Esophagus muscularis mucosa (tissue), 4 donors: ENCODE measurements at places on chromosomes 3 and 15.

GRCh38 chr15:25795061-25795460, 68.1 kb downstream of the ATP10A start:
- no peak for DNase-seq

GRCh38 chr15:100801256-100801900, 78.3 kb upstream of the ALDH1A3 start:
- DNase-seq = peak; percentile 86

DNA sequence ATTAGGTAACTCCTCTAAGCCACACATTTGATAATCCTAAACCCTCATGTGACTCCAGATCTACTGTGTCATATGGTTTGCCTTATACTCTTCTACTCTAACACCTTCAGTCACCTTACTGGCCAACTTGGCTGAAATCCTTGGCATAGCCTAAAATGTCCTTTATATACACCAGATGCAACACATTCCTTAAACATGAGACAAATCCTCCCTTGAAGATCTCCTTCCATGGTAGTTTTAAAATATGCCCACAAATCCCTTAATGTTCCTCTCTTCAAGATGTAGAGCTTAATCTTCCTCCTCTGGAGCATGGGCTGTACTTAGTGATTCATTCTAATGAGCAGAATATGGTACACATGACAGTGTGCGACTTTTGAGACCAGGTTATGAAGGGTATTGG, 238.9 kb downstream of the SUCLG2 start:
- DNase-seq = no peak

GRCh38 chr3:117746066-117746465, 1036.5 kb downstream of the TUSC7 start:
- DNase-seq = no peak

- DNase-seq = no peak
These were observed 125.9 kb upstream of the HES1 start for GRCh38 chr3:194009892-194010533.

DNA sequence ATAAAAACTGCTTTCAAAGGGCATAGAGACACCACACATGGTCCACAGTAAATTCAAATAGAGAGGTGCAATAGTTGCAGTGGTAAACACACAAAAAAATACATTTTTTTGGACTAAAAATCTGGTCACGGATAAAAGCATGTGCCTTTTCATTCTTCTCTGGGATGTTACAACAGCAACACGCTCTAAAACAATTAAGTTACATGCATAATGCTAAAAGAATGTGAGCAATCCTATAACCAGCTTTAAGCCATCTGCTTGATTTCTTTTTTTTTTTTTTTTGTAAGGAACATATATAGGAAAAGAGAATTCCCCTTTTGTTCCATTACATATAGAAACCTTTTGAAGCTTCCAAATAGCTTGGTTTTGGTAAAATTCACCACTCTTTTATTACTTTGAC, 20.0 kb downstream of the WNT5A start:
- DNase-seq = no peak

DNA sequence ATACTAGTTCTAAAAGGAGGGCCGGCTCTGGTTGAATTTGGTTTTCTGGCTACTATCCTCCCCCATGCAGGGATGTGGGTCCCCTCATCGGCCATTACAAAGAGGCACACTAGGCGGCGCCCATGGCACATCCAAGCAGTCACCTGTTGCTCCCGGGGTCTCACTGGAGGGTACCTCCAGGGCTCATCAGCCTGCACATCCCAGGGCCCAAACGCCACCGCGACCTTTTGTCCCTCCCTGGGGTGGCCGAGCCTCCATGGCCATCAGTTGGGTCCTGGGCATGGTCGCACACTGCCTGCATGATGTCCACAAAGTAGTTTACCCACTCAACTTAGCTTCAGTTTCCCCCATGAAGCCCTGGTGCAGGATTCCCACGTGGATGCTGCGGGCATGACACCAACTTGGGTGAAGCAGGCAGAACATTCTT, 28.3 kb downstream of the IDH3A start:
- DNase-seq = no peak

DNA sequence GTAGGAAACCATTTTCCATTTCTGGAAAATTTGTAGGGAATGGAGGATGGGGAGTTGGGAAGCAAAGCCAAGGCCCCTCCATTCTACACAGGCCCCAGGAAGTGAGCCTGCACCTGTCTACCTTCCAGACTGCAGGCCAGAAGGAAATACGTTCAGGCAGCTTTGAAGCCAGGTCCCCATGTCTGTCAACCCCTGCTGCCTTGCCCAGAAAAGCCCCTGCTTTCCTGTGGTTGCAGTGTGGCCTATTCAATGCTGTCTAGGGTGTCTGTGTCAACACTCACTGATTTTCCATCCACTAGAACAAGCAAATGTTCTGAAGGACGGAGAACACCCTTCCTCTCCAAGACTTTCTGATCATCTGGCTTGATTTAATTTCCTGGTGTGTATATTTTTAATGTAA, 281.9 kb downstream of the TLE3 start:
- no peak for DNase-seq

DNA sequence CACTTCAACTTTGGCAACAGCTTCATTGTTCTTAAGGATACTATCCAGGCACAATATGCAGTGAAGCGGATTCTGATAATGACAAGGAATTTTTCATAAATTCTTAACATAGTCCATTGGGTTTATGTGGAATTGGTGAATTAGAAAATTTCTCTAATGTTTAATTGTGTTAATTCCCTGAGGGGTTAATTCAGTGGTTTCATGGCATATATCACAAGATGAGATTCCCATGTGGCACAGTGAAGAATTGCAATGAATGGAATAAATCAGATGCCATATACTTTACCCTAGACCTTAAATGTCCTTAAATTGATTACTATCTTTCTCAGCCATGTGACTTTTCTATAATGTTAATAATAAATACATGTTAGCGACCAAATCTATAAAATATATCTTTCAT, 1244.1 kb downstream of the ROBO2 start:
- no peak for DNase-seq

GRCh38 chr3:63588895-63589294, 63.6 kb upstream of the SNTN start:
- no peak for DNase-seq

DNA sequence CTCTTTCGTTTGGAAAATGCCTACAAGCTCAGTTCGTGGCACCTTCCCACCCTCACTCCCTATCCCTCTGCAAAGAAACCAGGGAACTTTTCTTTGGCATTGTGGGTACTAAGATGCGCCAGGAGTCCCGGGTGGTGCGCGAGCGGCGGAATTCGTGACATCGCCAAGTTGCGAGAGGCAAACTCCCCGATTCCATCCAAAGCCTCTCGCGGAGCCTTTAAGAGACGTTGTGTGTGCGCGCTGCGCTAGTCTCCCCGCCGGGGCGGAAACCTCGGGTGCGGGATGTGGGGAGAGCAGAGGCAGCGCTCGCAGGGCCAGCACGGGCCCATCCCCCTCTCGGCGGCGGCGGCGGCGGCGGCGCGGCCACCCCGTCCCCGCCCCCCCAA, 443 bp upstream of the NR2F2 start:
- DNase-seq = no peak

GRCh38 chr3:193046371-193046770, 128.7 kb upstream of the MB21D2 start:
- no peak for DNase-seq

DNA sequence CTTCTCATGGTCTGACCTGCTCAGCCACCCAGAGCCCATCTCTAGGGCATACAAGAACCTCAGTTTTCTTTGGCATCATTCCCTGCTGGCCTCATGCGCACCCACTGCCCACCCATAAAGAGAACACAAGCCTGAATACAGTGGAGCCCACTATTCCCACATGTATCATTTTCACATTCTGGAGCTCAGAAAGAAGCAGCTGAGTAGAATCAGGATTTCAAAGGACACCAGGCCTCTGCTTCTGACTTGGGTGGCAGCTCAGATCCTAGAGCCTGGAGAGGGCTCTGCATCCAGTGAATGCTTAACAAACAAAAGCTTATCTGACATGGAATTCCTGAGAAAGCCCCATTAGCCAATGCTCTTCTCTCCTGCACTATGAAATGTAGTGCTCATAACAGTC, 34.7 kb downstream of the RBP2 start:
- no peak for DNase-seq

- no peak for DNase-seq
These were observed 98.3 kb downstream of the CYP19A1 start for GRCh38 chr15:51240066-51240465.

DNA sequence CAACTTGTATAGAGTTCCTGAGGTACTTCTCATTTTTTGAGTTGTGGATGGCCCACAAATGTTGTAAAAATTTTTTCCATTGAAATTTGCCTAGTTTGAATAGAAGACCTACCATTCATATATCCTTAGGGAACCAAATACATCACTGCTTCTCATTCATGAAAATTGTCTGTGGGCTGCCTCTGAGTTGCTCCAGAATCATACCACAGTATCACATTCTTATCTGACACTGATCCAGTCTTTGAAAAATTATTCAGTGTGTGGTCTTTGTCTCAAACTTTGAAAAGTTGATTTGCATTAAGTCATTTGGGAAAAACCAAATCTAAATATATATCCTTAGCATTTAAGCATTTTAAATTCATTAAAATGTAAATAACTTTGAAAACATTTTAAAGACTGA, 321.1 kb downstream of the LSAMP start:
- no peak for DNase-seq

DNA sequence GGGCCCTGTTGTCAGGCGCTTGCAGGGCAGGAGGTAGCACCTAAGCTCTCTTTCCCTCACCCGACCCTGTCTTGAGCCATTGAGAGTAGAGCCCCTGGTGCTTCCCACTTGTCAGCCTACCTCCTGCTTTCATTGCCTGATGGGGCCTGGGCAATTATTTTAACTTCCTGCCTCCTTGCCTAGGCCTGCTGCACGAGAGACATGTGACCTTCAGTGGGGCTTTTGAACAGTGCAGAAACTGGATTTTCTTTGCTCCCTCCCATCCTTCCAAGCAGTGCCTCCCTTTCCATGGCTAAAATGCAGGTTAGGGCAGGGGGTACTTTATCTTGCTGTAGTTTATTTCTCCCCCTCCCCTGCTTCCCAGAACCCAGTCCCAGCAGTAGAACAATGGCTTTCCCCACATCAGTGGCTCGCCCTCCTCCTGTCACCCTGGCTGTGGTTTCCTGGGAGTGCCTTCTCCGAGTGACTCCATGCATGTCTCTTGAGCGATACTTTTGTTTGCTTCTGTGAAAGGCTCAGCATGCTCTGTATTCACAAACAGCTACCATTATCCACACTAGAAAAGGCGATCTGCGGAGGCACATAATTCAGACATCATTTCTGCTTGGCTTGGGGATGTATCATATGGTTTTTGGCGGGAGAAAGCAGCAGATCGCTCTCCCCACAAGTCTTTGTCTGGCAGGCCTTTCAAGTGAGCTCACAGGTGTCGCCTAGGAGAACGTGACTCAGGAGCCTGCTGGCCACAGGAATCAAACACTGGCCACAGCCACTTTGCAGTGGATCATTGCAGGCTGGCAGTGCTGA, 24.1 kb downstream of the PDIA5 start:
- no peak for DNase-seq

DNA sequence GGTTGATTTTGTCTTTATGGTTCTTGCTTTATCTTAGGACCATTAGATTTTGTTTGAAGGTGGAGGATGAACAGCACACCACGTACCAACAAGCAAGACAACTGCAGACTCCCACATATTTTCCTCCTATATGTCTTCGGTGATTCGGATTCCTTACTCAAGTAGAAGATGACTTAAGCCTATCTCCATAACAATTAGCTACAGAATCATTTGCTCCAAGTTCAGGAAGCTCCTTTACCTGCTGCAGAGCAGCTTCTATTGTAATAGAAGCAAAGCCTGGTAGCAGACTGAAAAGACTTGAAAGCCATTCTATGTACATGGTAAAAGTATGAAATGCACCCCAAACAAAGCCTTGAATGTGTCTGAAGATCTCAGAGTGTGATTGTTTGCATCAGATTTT, 229.0 kb downstream of the SOX2 start:
- no peak for DNase-seq

DNA sequence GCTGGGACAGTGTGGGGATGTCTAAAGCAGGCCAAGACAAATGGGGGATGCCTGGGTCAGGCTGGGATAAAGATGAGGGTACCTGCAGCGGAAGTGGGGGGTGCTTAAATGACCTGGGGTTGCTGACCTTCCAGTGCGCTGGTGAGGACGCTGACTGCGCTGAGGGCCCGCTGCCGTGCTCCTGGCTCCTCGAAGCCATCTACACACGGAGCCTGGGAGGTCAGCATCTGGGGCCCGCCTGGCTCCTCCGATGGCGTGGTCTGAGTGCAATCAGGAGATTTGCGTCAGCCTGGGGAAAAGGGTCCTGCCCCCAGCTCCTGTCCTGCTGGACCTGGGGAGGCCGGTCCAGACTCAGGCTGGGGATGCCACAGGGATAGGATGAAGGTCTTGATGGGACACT, 50.7 kb downstream of the SCN5A start:
- no peak for DNase-seq

DNA sequence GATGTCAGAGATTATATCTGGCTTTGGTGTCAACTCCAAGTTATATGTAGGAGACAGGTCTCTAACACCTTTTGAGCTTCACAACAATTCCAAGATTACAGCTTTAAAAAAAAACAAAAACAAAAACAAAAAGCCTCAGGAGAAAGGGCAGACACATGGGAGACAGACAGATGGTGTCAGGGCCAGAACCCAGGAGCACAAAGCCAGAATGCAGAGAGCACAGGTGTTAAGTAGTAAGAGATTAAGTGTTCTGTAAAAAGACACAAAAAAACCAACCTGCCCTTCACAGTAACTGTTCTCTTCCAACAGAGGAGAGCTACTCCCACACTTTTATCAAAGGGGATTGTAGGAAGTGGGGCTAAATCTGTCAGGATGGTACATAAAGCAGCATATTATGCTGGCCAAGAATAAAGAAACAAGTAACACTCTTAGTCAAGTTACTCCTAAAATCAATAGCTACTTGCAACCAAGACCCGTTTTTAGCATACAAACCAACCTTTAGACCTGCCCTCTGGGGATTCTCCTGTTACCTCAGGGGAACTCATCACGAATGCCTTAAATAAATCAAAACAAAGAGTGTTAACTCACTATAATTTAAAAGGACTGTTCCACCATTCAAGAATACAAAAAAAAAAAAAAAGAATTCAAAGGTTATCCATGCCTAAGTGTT, 5.9 kb downstream of the CPEB1 start:
- DNase-seq = no peak

DNA sequence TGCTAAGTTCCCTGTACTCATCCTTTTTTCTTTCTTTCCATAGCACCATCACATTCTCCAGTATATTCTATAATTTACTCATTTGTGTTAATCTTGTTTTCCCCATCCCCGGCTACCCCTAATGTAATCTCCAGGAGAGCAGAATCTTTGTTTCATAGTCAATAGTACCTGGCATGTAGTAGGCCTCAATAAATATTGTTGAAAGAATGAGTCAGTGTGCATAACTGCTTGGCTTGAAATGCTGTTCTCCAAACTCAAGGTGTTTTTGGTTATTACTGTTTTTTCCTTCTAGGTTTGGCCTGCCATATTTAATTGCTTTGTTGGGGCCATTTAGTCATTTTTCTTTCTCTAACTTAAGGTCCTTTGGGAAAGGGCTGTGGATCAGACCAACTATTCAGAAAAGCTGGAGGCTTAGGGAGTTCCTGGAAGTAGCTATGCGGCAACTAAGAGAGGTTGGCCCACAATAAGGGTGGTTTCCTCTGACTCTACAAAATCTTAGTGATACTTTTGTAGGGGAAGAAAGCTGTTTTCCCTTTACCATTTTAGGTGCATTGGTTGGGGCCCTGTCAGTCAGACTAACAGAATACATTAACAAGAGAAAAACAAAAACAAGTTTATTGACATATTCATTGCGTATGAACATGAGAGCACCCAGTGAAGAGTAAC, 28.4 kb downstream of the KAT2B start:
- DNase-seq = no peak

- DNase-seq = no peak
These were observed at the start of gene HAPLN3 for GRCh38 chr15:88894819-88895767. HAPLN3 (minus strand) TSS chr15:88895544; CDS start chr15:88887298, 8,246 bp downstream.
